ENCODE measurements at places on chromosomes 11 and 22.

DNA sequence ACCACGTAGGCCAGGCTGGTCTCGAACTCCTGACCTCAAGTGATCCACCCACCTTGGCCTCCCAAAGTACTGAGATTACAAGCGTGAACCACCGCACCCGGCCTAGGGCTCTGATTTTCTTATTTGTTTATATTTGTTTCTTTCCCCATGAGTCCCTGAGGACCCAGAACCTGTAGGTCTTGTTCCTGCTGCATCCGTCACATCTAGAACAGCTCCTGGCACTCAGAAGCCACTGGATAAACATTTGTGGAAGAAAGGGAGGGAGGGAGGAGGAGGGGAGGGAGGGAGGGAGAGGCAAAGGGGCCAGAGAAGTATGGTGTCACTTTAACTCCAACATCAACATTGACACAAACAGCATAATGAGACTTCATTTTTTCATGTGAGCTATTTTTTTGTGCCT is 67.7 kb downstream of the CELSR1 start:
- DNase-seq, result no peak

DNA sequence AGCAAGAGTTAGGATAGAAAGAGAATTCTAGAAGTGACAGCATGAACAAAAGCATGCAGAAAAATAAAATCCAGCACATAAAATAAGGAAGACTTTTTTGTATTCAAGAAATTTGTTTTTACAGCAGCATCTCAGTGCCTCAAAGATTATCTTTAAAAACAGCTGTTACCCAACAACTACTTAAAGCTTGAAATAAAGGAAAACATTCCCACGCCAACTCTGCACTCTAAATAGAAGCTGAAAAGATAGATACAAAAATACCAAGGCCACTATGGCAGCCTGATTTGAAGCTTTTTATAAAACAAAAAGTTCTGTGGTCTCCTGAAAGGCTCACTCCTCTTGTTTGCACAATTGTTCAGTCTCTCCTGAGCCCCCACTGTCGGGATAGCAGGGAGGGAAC is 83.6 kb upstream of the LRRC55 start:
- no peak for DNase-seq

DNA sequence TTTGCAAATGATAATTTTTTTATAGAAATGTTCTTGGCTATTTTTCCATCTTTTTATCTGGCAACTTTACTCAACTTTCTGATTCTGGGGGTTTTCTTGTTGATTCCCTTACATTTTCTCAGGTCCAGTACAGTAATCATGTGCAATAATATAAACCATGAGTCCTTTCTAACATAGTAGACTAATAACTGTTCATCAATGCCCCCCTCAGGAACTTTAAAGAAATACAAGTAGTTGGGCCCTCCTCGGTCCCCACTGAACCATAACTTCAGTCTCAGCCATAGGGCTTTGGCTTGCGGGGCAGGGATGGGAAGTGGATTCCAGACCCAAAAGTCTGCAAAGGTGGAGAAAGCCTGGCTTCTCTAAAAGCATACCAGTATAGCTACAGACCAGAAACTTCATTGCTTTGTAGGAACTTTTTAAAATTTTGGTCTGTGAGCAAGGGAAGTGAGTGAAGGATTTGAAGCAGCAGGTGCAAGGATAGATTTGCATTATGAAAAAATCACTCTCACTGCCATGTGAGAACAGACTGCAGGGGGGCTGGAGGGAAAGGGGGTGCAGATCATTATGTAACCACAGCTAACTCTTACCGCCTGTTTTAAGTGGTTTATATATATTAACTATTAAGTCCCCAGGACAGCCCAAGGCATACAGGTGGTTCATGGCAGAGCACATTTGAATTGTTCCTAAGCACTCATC is 10.4 kb upstream of the TUB start:
- DNase-seq, result peak; percentile 42

GRCh38 chr11:43582024-43582862 is 98.3 kb upstream of the HSD17B12 start:
- DNase-seq, result no peak

DNA sequence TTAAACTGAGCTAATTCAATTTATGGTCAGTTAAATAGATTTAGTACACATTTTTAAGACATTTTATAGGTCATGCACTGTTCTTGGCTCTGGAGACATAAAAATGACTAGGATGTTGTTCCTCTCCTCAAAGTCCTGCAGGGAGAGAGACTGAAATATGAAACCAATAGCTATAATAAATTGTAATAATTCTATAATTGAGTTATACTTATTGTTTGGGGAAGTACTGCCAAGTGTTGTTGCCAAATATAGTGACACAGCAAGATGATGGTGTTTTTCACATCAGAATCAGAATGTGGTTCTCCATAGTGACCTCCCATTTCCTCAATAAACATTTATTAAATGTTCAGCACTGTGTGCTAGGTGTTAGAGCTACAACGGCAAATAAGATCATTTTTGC is 470.6 kb downstream of the NTM start:
- no peak for DNase-seq

DNA sequence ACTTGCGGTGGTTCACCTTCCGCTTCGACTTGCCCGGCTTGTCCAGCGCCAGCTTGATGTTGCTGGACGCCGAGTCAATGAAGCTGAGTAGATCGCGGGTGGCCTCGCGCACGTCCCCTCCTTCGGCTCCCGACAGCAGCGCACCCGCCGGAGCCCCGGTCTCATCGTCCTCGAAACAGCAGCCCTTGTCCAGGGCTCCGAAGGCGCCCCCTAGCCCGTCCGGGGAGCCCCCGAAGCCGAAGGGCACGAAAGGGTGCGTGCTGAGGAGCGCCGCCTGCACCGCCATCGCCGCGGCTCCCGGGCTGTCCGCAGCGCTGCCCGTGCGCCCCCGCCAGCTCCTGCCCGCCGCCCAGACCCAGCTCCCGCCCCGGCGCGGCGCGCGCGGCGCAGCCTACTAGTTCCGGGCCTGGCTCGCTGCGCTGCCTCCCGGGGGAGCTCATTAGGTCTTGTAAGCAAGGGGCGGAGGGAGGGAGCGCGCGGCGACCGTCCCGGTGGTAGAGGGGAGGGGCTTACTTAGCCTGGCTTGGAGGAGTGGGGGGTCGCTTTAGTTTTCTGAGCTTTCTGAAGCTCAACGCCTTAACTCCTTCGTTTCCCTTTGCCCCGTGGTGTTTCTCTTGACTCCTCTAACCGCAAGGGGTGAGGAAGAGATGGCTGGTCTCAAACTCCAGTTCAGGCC is at the start of gene FAM181B:
FAM181B (minus strand) TSS at position 421 of the 676 bp plus-strand sequence; CDS start at position 286, 135 bp downstream.
- DNase-seq, result peak; percentile 36

GRCh38 chr22:39368461-39368911 is 18.7 kb downstream of the SYNGR1 start:
- no peak for DNase-seq

DNA sequence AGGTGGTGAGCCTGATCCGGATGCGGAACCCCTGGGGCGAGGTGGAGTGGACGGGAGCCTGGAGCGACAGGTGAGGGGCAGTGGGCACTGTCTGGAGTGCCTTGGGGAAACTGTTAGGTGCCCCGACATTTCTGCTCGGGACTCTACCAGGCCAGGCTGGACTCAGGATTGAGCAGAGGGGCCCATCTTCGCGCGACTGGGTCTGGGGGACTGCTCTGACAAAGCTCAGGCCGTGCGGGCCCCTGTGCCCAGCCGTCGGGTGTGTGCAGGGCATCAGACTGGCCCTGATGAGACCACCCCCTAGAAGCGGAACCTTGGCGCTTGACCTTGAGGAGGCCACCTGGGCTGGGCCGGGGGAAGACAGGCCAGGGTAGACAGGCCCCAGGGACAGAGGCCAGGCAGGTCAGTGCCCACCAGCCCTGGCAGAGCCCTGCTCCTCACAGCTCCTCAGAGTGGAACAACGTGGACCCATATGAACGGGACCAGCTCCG is 6.3 kb downstream of the CAPN1 start:
- no peak for DNase-seq

- no peak for DNase-seq
These were observed 52.2 kb upstream of the PAX6 start for GRCh38 chr11:31863170-31863832.

DNA sequence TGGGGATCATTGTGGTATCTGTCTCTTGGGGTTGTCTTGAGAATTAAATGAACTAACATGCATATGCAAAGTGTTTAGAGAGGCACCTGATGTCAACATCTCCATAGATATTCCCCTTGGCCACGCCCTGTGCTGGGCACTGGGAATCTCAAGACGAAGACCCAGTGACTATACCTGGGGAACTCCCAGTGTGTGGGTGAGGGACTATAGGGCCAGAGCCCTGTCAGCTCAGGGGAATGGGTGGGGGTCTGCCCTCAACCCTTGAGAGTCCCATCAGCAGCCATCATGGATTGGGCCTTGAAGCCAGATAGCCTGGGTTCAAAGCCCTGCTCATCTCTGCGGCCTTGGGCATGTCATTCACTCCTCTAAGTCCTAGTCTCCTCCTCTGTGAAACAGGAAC is 21.6 kb upstream of the LMO1 start:
- no peak for DNase-seq

DNA sequence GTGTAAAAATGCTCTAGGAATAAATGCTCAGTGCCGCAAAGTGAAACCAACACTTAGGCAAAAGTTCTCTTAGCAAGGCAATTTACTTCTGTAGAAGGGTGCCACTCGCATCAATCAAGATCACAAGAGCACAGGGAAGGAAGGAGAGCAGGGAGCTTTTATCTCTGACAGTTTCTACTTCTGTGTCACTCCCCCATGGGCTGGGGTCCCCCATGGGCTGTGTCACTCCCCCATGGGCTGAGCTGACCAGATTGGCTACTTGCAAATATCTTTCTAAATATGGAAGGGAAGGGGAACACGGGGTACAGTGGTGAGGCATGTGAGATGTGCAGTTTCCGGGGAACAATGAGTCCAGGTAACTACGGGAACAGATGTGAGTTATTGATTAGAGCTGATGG is 397 bp downstream of the OR52N2 start:
- no peak for DNase-seq

DNA sequence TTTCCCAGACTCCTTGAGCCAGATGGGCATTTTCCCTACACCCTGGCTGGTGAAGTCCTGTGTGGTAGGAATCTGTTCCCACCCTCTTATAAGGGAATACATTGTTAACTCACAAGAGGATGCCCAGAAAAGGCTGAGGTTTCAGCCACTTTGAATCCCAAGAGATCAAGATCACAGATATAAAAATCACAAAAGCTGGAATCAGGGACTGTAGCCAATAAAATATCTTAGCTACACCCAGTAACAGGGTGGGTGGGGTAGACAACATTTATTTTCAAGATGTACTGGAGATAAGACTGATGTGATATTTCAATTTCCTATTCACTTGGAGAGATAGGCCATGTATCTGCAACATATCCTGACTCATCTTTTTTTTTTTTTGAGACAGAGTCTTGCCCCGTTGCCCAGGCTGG is 50.3 kb downstream of the COPB1 start:
- DNase-seq, result peak; percentile 27

- no peak for DNase-seq
These were observed 210.6 kb downstream of the CSNK2A3 start for GRCh38 chr11:11142430-11142829.

DNA sequence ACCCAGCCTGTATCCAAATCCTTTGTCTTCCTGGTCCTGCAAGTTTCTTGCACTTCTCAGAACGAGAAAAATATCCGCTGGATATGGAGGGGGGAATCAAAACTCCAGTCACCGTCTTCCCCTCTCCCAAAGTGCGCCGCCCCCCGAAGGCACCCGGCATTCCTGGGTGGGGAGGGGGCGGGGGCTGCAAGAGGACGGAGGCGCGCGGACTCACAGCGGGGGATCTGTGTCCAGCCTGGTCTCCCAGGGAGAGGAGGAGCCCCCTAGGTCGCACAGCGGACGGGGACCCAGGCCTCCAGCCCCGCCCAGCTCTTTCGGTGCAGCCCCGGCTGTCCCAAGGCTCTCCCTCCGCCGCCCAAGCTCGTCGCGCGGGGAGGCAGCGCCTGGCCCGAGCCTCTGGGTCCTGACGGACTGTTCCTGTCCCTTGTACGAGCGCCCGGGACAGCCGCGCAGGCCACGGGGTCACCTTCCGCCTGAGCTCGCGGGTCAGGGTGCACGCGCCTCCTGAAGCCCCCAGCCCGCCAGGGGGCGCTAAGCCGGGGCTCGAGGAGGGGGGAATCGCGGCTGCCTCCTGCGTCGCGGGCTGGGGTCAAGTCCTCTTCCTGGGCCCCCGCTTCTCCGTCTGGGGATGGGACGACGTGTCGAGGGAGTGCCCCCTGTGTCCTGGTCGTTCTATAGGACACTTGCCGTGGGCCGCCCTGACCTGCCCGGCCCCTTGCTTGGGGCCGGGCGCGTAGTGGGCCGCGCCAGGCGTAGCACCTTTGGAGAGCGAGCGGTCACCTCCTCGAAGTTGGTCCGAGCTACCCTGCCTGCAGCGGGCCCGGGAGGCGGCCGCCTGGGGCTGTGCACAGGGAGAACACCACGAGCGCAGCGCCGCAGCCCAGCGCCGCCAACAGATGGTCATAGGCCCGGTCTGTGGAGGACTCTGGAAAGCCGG is 2.4 kb upstream of the WNT11 start:
- DNase-seq, result peak; percentile 53

- no peak for DNase-seq
These were observed 19.9 kb upstream of the APOA1 start for GRCh38 chr11:116857316-116857715.

GRCh38 chr11:46127150-46127638 is 5.9 kb upstream of the PHF21A start:
- DNase-seq, result peak; percentile 75

GRCh38 chr22:23784215-23784732 is 2.5 kb upstream of the SMARCB1 start:
- peak; percentile 22 for DNase-seq

DNA sequence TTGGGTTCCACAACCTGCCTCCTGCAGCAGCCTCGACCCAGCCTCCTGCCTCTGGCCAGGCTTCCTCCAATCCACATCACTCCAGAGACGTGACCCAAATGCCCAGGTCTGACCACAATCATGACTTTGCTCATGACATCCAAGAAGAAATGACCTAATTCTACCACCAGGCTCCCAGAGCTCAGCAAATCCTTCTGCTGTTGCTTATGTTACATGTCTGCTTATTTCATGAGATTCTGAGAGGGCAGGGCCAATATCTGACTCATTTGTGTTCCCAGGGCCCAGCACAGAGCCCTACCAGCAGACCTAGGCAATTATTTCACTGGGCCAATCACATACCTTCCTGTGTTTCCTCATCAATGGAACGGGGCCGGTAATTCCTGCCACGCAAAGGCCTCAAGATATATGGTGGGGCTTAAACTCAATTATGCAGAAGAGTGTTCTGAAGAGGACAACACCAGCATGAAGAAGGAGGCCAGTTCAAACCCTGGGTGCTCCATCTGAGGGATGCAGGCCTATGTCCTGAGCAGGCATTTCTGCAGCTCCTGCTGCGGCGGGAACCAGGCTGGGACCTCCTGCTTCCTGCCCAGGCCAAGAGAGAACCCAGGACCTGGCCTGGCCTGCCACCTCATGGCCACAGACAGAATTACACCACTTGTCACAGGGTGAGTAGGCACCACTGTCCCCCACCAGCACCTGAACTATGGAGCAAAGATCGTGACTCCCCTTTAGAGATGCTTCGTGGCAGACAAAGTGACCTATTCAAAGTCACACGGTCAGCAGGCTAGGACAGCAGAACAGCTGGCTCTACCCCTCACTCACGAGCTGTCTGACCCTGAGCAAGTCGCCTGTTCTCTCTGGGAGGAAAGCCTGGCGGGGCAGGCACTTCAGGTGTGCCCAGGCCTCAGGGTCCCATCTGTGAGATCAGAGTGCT is 5.9 kb downstream of the CENPM start:
- peak; percentile 76 for DNase-seq

GRCh38 chr22:22894740-22895731 is 7.4 kb downstream of the IGLL5 start:
- DNase-seq, result no peak

GRCh38 chr11:35061516-35062440 is 77.2 kb upstream of the CD44 start:
- no peak for DNase-seq

GRCh38 chr11:17405232-17406005 is 17.0 kb upstream of the KCNJ11 start:
- no peak for DNase-seq

Data from fibroblast of skin of right biceps (primary cell).